Ureter (tissue), 1 donor: ENCODE measurements at places on chromosomes 12 and 14.
A peak's percentile ranks its signal among the peaks of the same experiment; 100 is the strongest.

GRCh38 chr12:6944381-6945186 lies 762 bp downstream of the C12orf57 start:
- DNase-seq: peak; percentile 96

GRCh38 chr12:119836781-119837180 lies 40.3 kb downstream of the CIT start:
- DNase-seq: no peak

- DNase-seq: no peak
Measured at GRCh38 chr12:121592320-121592719, 11.5 kb upstream of the KDM2B start.

- no peak for DNase-seq
Measured at GRCh38 chr14:89956661-89957009, 908 bp downstream of the TDP1 start.

DNA sequence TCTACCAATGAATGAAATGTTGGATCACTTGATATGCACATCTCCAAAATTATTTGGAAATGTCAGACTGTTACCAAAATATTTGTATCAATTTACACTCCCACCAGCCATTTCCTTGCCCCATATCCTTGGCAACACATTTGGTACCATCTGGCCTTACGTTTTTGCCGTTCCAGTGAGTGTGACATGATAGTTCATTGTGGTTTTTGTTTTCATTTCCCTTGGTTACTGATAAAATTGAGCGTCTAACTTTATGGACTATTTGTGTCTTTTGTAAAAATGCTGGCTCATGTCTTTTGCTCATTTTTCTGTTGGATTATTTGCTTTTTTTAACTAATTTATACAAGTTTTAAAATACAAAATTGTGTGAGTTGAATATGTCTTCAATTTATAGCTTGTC lies 11.0 kb downstream of the KLHDC1 start:
- no peak for DNase-seq

DNA sequence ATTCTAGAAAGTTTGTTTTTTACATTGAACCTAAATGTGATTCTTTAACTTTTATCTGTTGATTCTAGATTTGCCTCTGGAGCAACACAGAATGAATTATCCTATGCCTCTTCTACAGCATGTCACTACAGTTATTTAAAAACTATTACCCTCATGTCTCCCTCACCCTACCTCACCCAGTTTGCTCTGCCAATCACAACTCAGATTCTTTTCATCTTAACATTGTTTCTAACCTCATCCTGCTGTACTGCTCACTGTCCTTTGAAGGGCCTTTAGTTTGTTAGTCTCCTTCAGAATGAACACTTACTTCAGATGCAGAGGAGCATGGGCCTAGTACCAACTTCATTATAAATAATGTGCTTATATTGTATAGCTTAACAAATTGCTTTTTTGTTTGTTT lies 21.5 kb downstream of the YLPM1 start:
- DNase-seq: no peak

GRCh38 chr14:25010471-25010870 lies 39.5 kb downstream of the STXBP6 start:
- no peak for DNase-seq

- DNase-seq: no peak
Measured at GRCh38 chr14:53367644-53368026, 214.5 kb upstream of the DDHD1 start.

- DNase-seq: no peak
Measured at GRCh38 chr12:116423094-116423493, 136.1 kb upstream of the MAP1LC3B2 start.

DNA sequence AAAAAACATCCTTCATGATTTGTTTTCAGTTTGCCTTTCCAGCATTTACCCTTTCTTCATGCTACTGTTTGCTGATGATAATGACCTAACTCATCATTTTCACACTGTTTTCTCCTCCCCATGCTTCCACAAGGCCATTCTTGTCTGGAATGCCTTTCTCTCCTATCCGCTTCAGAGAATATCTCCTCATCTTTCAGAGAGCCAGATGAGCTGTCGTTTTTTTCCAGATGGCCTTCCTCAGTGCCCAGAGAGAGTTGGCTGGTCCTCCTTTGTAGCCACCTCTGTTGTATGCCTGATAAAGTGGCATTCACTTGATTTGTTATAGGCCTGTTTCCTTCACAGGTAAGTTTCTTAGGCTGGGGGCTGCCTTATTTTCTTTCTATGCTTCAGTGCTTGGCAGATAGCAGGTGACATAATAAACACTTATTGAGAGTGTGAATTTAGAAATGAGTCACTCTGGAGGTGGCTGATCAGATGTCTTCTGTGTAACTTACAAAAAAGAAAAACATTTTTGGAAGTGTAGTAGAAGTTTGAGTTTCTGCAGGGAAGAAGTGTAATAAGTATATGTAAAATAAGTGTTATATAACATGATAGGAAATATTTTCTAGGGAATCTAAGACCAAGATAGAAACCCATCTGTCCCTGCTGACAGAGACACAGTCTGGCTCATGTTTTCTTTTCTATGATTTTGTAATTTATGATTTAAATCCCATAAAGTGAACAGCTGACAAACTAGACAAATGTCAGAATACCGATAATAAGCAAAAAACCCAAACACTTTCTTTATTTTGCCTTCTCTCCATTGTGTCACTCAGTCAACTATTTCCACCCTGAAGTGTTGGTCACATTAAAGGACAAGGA lies 174.5 kb downstream of the DACT1 start:
- DNase-seq: no peak

- peak; percentile 45 for DNase-seq
Measured at GRCh38 chr14:96797582-96798349, 584 bp downstream of the VRK1 start.

DNA sequence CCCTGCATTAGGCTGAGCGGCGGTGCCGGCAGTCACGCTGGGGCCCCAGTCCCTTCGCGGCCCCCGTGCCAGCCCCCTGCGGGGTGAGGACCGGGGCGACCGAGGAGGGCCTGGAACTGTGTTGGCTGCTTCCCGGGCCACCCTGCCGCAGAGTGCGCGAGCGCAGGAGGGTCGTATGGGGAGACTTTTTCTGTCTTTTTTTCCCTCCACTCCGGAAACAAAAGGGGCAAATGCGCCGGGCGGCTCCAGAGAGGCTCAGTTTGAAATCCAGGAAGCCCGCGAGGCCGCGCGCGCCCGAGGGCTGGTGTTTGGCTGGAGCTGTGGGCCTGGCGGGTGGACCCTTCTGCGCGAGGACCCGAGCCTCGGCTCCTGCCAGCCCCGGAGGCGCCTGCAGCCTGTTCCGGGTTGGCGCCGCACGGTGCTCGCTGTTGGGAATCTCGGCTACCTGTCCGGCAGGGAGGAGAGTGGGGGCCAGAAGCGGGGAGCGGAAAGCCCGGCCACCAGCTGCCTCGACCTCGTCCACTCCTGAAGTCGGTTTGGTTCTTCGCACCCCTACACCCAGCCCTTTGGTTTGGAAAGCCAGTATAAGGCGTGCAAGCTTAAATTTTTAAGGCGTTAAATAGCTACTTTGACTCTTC lies 638 bp downstream of the PLEKHG3 start:
- DNase-seq: no peak

DNA sequence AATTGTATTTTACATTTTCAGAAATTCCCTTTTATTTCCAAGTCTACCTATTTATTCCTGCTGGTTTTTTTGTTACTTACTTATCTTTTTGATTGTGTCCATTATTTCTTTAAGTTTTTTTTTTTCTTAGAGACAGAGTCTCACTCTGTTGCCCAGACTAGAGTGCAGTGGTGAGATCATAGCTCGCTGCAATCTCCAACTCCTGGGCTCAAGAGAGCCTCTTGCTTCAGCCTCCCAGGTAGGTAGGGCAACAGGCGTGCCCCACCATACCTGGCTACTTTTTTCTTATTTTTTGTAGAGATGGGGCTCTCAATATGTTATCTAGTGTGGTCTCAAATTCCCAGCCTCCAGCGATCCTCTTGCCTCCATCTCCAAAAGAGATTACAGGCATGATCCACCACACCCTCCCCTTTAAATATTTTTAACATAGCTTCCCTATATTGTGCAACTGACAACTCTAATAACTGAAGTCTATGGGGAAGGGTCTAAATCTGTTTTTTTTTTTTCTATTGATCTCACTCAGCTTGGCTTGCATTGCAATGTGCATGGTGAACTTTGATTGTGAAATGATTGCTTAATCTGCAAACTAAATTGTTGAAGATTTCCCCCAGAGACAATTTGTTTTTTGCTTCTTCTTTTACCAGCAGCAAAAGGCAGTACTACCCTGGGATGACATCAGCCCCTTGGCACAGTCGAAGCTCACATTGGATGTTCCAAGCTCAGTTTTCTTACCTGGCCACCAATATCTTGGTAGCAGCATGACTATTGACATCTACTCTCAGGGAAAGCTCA lies 25.7 kb upstream of the COCH start:
- no peak for DNase-seq

- DNase-seq: no peak
Measured at GRCh38 chr14:87632796-87633195, 360.2 kb downstream of the GALC start.

- DNase-seq: no peak
Measured at GRCh38 chr14:33810308-33810707, 140.6 kb downstream of the EGLN3 start.

GRCh38 chr14:96052541-96053247 lies 13.5 kb downstream of the C14orf132 start:
- no peak for DNase-seq

- no peak for DNase-seq
Measured at GRCh38 chr14:20988717-20989470, 886 bp upstream of the METTL17 start.

- no peak for DNase-seq
Measured at GRCh38 chr12:9227950-9228349, 19.8 kb upstream of the PZP start.

GRCh38 chr12:110537605-110538409 lies 35.7 kb downstream of the RAD9B start:
- DNase-seq: peak; percentile 59

DNA sequence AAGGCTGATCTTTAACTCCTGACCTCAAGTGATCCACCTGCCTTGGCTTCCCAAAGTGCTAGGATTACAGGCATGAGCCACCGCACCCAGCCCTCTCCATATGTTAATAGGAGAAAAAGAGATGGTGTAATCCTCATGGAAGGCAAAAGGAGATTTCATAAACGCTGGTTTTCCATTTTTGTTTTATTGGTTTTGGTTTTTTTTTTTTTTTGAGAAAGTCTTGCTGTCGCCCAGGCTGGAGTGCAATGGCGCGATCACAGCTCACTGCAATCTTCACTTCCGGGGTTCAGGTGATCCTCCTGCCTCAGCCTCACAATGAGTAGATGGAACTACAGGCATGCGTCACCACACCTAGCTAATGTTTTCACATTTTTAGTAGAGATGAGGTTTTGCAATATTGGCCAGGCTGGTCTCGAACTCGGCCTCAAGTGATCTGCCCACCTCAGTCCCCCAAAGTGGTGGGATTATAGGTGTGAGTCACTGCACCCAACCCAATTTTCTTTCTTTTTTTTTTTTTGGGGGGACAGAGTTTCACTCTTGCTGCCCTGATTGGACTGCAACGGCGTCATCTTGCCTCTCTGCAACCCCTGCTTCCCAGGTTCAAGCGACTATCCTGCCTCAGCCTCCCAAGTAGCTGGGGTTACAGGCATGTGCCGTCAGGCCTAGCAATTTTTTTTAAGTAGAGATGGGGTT lies 8.1 kb downstream of the PTGES3 start:
- DNase-seq: no peak

- DNase-seq: no peak
Measured at GRCh38 chr14:75010472-75011093, 7.9 kb downstream of the EIF2B2 start.
